ENCODE measurements at places on chromosomes 1 and 21. TPM values are rescaled to one million over a fixed set of nuclear protein-coding genes. Genes with fewer than 3 reads are reported as not detected.

UBASH3A gene
- polyA plus RNA-seq, result not detected

IQGAP3 gene
- polyA plus RNA-seq, result 15.6 TPM

PAPPA2 gene
- polyA plus RNA-seq, result 0.02 TPM

- no peak for DNase-seq
Observed at GRCh38 chr1:224703702-224704101, 87.6 kb downstream of the CNIH3 start.

- DNase-seq, result no peak
Observed at GRCh38 chr1:48735796-48736195, 40.9 kb downstream of the BEND5 start.

GRCh38 chr1:59452559-59452958 lies 155.7 kb downstream of the FGGY start:
- no peak for DNase-seq

- no peak for DNase-seq
Observed at GRCh38 chr1:10257851-10258250, 47.5 kb downstream of the KIF1B start.

GRCh38 chr1:7187112-7187493 lies 401.8 kb downstream of the CAMTA1 start:
- no peak for DNase-seq

DNA sequence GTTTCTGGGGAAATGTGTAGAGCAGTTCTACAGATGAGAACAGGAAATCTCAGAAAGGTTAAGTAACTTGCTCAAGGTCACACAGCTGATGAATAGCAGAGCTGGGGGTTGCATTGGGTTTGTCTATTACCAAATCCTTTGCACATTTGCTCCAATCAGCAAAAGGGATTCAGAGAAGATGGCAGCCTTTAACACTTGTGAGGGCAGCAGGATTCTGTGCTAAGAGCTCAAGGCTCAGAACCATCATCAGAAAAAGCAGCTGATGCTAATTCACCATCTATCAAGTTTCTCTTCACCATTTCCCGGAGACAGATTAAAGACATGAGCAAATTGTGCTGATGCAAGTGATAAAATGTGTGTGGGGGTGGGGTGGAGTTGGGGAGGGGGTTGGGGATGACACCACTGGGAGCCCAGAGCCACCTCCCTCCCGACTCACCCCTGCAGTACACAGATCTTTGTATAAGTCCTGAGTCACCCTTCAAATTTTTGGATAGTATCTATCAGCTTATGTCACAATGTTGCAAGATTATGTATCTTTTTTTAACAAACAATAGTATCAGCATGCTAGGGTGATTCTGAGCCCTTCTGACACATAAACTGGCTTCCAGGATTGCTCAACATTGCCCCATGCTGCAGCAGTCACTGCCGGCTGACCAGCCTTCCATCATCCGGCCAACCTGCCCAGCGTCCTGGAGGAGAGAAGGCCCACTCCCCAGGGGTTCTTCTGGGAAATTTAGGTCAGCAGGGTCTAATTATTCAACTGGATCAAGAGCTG lies 2.8 kb upstream of the SPSB1 start:
- no peak for DNase-seq

DNA sequence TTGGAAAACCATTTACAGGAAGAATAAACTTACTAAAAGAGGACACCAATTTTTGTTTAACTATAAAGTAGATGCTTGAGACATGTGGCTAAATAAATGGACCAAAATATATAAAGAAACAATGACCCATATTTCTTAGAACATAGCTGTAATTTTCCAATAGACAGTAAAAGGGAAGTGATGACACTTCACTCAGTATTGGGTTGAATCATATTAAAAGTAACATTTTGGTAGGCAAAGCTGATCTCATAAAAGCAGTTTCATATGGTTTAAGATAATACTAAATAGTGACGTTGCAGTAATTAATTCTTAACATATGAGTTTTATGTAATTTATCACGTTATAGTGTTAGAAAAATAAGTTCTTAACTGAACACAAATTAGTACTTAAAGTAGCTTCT lies 308.9 kb upstream of the RUNX1 start:
- DNase-seq, result no peak

DNA sequence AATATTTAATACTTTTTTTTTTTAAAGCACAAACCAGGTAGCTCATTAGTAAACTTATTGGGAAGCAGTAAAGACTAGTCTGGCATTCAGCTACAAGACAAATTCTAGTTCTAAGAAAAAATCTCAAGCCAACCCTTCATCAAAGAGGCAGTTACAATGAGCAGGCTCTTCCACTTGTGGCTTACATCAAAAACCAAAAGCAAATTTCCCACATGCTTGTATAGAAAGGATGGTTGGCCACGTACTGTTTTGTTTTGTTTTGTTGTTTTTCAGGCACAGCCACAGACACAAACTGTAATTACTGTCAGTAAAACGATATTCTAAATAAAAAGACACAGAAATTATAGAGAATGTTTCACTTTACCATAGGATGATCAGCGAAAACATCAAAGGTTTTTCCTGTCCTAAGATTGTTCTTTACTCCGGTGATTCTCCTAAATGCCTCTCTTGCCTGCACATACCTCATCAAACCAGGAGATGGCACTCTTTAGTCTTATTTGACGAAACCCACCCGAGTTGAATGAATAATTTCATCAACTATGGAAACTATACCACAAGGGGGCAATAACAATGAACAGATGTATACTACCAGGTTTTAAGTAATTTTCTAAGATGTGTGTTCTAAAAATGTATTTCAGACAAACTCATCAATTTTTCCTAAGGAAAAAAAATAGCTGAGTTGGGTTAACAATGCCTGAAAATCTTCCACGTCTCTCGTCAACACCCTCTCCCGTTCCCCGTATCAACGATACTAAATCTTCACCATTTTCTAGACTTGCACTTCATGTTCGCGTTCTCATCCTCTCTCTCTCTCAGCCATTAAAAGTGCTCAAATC lies 26.9 kb downstream of the RPL5 start:
- peak; percentile 71 for DNase-seq

- peak; percentile 94 for DNase-seq
Observed at GRCh38 chr1:9689011-9689706, 37.6 kb downstream of the PIK3CD start.
